ENCODE measurements at places on chromosomes 3 and 15. TPM values are rescaled to one million over a fixed set of nuclear protein-coding genes. Genes with fewer than 3 reads are reported as not detected.

- no peak overlapping the region for H3K27ac ChIP-seq
- H3K4me3 ChIP-seq, result no peak overlapping the region
- no peaks in the 10 kb centered on the region for H3K27me3 ChIP-seq
- DNase-seq, result no peak
These were observed 8.0 kb upstream of the MORC1 start for GRCh38 chr3:109125902-109126301.

The LRRC2 gene
- total RNA-seq, result 2.0 TPM

DNA sequence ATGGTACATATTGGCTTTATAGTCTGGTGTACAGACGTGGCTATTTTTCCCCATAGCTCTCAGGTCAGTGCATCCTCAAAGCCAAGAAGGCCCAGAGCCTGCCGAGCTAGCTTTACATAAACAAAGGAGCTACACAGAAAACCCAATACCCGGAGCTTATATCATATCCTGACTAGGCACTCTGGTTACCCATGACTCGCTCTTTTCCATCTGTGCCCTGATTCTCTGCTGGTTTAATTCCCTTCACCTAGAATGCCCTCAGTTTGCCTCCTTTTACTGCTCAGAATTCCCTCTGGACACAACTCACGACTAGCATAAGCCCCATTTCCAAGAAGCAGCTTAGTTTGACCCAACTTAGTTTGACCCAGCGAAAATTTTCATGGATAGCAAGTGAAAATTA, 110.8 kb downstream of the TIGIT start:
- H3K27ac ChIP-seq, result no peak overlapping the region
- DNase-seq, result no peak
- H3K4me3 ChIP-seq, result no peak overlapping the region
- H3K4me1 ChIP-seq, result peaks cover 16% of the 10 kb centered on the region

- no peaks in the 10 kb centered on the region for H3K4me1 ChIP-seq
- H3K36me3 ChIP-seq, result no peaks in the 10 kb centered on the region
- no peak overlapping the region for H3K4me3 ChIP-seq
- no peak overlapping the region for H3K27ac ChIP-seq
These were observed 54.7 kb downstream of the CMTM6 start for GRCh38 chr3:32447865-32448400.

The LRRC49 gene
- 8.8 TPM for total RNA-seq

DNA sequence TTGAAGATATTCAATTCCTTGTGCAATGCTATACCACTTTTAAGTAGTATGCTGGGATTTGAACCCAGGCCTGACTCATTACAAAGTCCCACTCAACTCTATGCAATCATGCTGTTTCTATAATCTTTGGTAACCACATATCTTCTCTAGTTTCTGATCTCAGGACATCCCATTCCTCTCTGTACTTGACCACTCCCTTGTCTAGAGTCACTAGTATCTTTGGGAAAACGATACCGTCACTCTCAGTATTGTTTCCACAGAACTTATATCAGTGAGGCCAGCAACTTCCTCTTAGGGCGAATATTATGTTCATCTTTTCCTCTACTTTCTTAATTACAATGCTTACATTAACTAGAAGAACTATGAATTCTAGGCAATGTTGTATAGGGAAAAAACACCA, 137.3 kb upstream of the TSPAN3 start:
- no peak overlapping the region for H3K27ac ChIP-seq
- DNase-seq, result no peak
- no peak overlapping the region for H3K4me3 ChIP-seq
- no peaks in the 10 kb centered on the region for H3K36me3 ChIP-seq
- H3K27me3 ChIP-seq, result no peaks in the 10 kb centered on the region

- peaks cover 19% of the 10 kb centered on the region for H3K4me1 ChIP-seq
- H3K27ac ChIP-seq, result no peak overlapping the region
- no peaks in the 10 kb centered on the region for H3K27me3 ChIP-seq
- no peak for DNase-seq
- H3K4me3 ChIP-seq, result no peak overlapping the region
- no peaks in the 10 kb centered on the region for H3K36me3 ChIP-seq
These were observed 46.3 kb upstream of the CCDC80 start for GRCh38 chr3:112687211-112687610.

- no peaks in the 10 kb centered on the region for H3K4me1 ChIP-seq
- H3K27me3 ChIP-seq, result no peaks in the 10 kb centered on the region
- H3K4me3 ChIP-seq, result no peak overlapping the region
- peaks cover 9% of the 10 kb centered on the region for H3K36me3 ChIP-seq
- no peak overlapping the region for H3K27ac ChIP-seq
These were observed 142.3 kb downstream of the VPS8 start for GRCh38 chr3:184954251-184954650.

The THBS1 gene
- total RNA-seq, result 513 TPM

DNA sequence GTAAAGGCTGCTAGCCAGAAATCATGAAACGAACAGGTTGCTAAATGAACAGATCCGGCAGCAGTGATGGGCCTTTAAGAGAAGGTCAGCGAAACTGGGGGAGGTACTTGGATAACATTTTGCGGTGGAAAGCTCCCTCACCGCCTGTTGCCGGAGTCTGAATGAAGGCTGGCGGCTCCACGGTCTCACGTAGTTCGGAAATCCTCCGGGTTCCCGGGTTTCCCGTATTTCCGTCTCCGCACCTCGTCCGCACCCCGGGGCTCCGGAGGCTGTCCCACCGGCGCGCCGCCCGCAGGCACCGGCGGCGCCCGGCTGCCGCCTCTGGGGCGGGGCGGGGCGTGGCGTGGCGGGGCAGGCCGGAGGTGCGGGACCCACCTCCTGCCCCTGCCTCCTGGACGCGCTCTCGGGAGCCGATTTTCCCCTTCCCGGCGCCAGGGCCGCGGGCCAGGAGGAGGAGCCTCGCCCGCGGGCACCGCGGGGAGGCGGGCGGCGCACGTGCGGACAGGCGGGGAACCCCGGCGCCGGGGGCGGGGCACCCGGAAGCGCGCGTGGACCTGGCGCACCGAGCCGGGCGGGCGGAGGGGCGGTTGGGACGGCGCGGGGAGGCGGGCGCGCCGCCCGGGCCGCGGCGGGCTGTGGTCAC, at the start of gene ZDHHC23:
ZDHHC23 (plus strand) TSS at position 642 of the 643 bp plus-strand sequence. CDS start 790 bp downstream, outside the sequence.
- H3K27ac ChIP-seq, result no peak within 1 kb of the TSS
- H3K36me3 ChIP-seq, result no peaks in the 10 kb centered on the region
- no peak for DNase-seq

DNA sequence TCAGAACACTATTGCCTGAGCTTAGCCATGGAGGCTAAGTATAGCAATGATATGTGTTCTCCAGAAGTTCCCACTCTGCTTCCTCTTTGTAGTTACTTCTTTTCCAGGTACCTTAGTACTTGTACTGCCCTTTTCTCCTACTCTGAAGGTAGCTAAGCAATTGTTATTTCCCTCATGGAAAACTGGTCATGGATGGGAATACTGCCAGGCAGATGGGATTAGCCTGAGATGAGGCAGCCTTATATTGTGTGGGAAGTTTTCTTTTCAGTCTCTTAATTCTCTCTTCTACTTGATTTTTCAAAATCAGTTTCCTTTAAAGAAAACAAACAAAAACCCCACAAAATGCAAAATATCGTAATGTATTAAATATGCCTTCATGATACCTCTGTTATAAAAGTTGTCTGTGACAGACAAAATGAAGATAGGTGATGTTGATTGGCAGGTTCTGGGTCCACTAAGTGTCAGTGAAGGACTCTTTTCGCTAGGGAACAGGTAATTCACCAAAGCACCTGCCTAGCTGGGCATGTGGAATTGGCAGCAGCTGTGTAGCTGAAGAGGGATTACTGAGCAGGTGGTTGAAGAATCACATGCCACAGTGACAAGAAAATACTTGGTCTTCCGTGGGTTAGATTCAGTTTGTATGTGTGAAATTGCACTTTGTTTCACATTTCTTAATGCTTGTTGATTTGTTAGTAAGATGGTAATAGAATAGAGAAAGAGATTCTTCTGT, 4.1 kb downstream of the ZNF609 start:
- H3K4me1 ChIP-seq, result peaks cover 77% of the 10 kb centered on the region
- no peak for DNase-seq
- no peak overlapping the region for H3K4me3 ChIP-seq
